ENCODE measurements at places on chromosomes 11 and 22.

- no peak for DNase-seq
These were observed 8.0 kb upstream of the LIN7C start for GRCh38 chr11:27514558-27514957.

GRCh38 chr11:55503449-55503848 lies 50.8 kb upstream of the OR4C15 start:
- no peak for DNase-seq

DNA sequence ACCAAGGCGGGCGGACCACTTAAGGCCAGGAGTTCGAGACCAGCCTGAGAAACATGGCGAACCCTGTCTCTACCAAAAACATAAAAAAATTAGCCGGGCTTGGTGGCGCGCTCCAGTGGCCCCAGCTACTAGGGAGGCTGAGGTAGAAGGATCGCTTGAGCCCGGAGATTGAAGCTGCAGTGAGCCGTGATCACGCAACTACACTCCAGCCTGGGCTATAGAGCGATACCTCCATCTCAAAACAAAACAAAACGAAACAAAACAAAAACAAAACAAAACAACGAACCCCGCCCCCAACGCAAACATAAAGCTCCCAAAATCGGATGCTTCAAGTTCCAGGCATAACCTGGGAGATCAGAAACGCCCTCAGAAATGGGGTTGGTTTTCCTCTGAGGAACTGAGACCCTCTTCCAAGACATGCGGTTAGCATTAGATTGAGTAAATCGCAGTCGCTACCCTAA lies 564 bp downstream of the LRRC51 start:
- no peak for DNase-seq

DNA sequence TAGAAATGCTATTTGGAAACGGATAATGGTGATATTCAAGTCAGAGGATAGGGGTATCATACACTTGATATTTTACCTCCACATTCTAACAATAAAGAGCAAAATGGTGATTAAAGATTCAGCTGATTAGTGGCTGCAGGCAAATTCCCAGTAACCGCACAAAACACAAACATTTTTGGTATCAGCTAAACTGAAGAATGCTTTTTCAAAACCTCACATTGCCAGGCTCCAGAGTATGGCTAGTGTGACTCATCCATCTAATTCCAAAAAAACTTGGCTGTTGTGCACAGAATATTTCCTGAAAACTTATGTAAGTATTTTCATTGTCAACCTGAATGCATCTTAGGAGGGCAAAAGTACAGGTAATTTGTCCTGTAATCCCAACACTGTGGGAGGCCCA lies 10.9 kb downstream of the SRPRA start:
- no peak for DNase-seq

DNA sequence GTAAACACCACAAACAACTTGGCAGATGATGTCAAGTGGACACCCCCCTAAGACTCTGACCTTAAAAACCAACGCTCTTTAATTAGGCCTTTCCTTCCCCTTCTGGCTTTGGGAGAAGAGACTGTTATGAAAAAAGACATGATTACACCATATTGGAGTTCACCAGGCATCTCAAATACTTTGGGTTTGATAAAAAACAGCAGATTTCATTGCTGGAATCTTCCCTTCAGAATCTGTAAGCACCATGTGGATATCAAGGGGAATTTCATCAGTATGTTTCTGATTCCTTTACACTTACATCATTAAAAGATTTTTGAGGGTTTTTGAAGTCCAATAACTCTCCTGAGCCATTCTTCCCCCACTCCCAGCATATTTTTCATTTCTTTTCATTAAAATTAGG lies 85.6 kb downstream of the KIRREL3 start:
- DNase-seq: no peak

- peak; percentile 55 for DNase-seq
These were observed 4.1 kb upstream of the CHRM1 start for GRCh38 chr11:62925308-62925707.

GRCh38 chr11:114232400-114233059 lies 63.7 kb upstream of the NNMT start:
- no peak for DNase-seq

DNA sequence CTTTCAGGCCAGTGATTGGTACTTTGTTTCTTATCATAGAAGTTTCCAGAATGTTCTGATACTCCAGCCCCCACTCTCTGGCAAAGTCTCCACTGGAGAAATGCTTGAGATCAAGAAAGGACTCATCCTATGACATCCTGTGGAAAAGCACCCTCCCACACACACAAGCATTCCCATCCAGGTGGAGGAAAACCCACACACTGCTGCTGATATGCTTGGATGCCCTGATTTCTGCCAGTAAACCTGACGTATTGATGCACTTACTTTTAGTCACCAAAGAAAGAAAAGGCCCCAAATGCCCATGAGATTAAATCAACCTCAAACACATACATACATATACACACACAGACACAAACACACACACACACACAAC lies 9.2 kb upstream of the SLC5A12 start:
- no peak for DNase-seq

GRCh38 chr11:123392431-123392830 lies 37.6 kb upstream of the GRAMD1B start:
- DNase-seq: no peak

DNA sequence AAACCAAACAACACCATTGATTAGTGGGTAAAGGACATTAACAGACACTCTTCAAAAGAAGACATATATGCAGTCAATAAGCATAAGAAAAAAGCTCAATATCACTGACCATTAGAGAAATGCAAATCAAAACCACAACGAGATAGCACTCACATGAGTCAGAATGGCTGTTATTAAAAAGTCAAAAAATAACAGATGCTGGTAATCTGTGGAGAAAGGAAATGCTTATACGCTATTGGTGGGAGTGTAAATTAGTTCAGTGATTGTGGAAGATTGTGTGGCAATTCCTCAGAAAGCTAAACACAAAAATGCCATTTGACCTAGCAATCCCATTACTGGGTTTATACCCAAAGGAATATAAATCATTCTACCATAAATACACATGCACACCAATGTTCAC lies 182.6 kb downstream of the TRPC6 start:
- no peak for DNase-seq

DNA sequence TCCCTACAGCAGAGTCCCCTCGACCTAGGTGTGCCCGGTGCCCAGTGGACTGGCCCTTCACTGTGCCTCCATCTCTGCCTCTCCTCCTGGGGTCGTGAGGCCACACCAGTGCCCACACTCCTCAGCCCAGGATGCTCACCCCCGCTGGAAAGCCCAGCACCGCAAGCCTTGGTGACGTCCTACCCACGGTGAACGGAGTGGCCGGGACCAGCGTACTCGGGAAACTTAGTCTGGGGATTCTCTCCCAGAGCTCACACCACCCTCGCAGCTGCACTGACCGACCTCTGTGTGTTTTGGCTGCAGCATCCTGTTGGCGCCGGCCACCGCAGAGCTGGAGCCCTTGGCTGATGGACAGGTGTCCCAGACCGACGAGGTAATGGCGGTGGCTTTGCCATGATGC lies 35.5 kb upstream of the KRTAP5-7 start:
- DNase-seq: peak; percentile 55
